ENCODE measurements at places on chromosomes 2 and 18.

DNA sequence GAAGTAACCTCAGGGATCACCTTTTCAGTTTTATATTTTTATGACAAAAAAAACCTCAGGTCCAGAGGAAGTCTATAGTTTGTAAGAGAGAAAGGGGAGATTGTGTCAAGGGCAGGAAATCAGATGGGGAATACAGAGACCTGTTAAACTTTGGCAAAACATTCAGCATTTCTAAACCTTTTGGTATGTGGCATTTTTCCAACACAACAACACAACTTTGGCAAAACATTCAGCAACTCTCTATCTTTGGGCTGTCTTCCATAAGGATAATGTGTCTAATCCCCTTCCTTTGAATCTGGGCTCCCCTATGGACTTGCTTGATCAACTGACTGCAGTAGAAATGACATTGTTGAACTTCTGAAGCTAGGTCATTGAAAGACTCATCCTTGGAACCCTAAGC lies 220.6 kb upstream of the CCDC68 start:
- DNase-seq, result no peak

DNA sequence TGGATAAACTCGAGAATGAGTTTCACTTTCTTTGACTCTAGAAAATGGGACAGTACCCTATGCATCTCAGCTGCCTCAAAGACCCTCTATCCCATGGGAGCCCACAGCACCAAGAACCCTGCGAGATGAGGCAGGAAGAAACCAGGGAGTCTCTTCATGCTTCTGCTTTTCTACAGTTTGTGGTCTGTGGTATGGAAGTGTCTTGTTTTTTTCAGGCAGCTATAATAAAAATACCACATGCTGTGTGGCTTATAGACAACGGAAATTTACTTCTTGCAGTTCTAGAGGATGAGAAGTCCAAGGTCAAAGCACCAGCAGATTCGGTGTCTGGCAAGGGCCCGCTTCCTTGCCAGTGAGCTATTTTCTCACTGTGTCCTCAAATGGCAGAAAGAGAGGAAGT lies 257.9 kb downstream of the SUCLG1 start:
- DNase-seq, result no peak

DNA sequence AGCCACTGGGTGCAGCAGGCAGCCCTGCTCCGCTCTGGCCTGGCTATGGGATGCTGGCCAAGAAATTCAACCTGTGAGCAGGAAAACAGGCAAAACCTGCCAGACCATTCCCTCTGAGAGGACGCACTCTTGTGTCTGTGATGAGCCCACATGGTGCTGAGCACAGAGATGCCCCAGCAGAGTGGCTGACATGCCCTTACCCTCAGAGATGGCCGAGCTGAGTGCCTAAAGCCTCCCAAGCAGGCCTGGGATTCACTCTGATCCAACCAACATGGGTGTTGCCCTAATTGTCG lies 34.3 kb upstream of the TAF1B start:
- no peak for DNase-seq

GRCh38 chr2:239800785-239801386 lies 224.3 kb downstream of the NDUFA10 start:
- DNase-seq, result no peak

Measured in activated CD8-positive, alpha-beta memory T cell treated with anti-CD3 and anti-CD28 coated beads for 1 hour (primary cell).